ENCODE measurements at places on chromosomes 1 and 21. TPM values are rescaled to one million over a fixed set of nuclear protein-coding genes. Genes with fewer than 3 reads are reported as not detected.

Gene LCE1A
- 1.7 TPM for total RNA-seq

DNA sequence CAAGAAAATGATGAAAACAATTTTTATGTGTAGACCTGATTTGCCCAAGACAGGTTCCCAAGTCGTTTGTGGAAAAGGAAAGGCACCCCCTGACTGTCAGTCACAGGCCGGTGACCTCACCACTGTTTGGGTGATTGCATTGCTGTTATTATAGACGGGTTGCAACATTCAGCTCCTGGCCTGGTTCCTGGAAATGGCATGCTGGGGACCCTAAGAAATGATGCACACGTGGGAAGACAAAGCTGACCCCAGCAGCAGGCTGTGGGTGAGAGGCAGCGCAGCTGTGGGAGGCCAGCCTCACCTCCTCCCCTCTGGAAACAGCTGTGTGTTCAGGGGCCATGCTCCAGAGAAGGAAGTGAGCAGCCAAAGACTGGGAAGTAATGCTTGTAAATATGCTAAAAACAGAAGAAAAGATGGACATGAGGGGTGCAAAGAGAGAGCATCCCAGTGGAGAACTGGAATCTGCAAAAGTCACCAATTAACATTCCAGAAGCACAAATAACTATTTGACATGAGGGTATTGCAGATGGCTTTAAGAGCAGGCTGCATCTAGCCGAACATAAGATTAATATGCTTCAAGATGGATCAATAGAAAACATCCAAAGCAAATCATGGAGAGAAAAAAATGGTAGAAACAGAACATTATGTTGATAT is 23.4 kb upstream of the ABCG1 start:
- DNase-seq, result no peak

DNA sequence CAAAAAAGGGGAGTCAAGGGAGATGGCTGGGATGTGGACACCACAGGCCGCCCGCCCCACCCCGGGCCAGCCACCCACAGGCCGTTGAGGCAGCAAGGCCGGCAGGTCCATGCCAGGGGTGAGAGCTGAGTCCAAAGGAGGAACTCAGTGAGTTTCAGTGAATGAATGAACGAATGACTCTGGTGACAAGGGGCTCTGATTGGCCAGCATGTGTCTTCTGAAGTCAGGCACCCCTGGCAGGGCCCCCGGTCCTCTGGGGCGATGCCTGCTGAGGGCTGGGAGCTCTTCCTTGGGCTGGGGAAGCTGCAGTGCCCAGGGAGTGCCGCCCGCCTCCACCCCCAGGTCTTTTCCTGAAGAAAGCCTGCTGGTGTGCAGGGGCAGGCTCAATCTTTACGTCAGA is 236.1 kb upstream of the VAMP3 start:
- no peak for DNase-seq

DNA sequence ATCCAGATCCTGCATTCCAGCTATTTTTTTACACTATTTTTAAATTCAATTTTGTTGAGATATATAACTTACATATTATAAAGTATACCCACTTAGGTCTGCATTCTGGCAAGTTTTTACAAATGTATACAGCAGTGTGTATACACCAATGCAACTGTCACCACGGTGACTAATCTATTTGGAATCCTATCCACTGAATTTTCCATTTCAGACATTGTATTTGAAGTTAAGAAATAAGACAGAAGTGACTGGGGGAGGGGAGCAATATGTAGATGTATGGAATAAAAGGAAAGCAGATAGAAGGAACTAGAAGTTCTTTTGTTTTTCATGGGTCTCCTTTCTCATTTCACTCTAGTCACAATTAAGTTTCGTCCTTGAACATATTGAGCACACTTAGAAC is 431.5 kb upstream of the CHRM3 start:
- no peak for DNase-seq

GRCh38 chr1:46516200-46516950 is 26.7 kb downstream of the DMBX1 start:
- no peak for DNase-seq

- DNase-seq, result peak; percentile 23
Measured at GRCh38 chr1:48547561-48548220, 75.7 kb upstream of the SPATA6 start.

- DNase-seq, result no peak
Measured at GRCh38 chr1:11188858-11189451, at the start of gene ANGPTL7. TSS of gene ANGPTL7 (plus strand) at chr1:11189355. CDS start at chr1:11189580, 225 bp downstream.

GRCh38 chr1:52637946-52638345 is 5.0 kb downstream of the SHISAL2A start:
- no peak for DNase-seq

Data from skin of body (tissue), 3 donors.